ENCODE measurements at places on chromosomes 1 and 21.

DNA sequence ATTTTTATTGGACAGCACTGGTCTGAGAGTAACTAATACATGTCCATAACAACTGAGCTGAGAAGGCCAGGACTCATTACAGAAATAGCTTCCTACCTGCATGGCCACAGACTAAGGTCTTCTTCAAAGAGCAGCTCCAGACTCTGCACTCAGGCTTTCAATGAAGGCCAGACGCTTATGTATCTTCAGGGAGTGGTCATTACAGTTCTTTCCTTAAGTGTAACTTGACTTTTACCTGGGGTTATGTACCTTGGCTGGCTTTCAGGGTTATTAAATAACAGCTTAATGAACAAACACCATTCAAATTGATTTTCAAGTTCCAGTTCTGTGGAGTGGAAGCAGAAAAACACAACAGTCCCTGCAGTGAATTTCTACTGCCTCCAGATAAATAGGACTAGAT lies 23.8 kb upstream of the SLC22A15 start:
- DNase-seq, result no peak

DNA sequence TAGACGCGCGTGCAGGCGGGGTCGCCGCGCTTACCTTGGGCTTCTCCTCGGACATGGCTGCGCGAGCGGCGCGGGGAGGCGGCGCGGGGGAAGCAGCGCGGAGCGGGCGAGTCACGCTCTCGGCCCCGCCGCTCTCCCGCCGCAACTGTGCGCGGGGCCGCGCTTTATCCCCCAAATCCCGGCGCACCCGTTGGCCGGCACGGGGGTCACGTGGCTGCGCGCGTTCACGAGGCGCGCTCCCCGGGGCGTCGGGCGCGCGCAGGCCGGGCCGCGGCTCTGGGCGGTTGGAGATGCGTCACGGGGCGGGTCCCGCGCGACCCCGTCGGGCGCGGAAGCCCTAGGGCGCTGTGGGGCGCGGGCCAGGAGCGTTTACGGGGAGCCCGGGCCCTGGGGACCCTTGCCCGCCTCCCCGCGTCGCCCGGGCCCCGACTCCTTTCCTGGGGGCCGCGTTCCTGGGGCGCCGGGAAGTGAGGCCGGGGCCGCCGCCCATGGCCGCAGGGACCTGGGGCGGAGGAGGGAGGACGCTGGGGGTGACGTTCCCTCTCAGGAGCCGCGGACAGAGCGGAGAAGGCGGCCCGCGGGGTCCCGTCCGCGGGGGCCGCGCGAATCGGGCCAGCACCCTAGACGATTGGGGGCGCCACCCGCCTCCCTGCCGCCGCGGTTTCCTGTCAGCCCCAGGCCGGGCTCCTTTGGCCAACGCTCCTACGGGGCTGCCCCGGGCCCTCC lies at the start of gene SUMO3:
SUMO3 (minus strand) TSS at position 149 of the 726 bp plus-strand sequence; CDS start at position 55, 94 bp downstream.
- peak; percentile 67 for DNase-seq

GRCh38 chr21:45872902-45873301 lies 108.7 kb upstream of the COL6A1 start:
- DNase-seq, result no peak

DNA sequence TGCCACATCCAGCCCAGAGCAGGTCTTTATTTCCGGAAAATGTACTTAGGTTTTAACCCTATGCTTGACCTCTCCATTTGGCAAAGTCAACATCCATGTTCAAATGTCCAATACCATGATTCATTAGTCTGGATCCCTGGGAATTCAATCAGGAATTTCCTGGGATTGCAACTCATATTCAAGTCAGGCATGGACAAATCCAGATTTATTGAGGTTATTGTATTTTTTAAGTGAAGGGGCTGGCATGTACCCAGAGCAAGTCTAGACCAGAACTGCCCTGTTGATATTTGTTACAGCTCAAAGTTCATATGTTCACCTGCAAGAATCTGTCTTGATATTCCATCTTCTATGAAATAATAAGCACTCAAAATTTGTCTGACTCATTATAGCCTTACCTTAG lies 521.1 kb downstream of the ADGRL2 start:
- no peak for DNase-seq

GRCh38 chr1:118815909-118816308 lies 172.2 kb downstream of the TBX15 start:
- DNase-seq, result no peak

GRCh38 chr1:56916630-56917029 lies 49.2 kb downstream of the C8B start:
- no peak for DNase-seq

GRCh38 chr1:38296047-38296446 lies 249.5 kb upstream of the POU3F1 start:
- no peak for DNase-seq

GRCh38 chr1:229131243-229132105 lies 139.4 kb upstream of the RAB4A start:
- no peak for DNase-seq

- peak; percentile 82 for DNase-seq
Observed at GRCh38 chr1:204431310-204432184, 19.9 kb upstream of the PPP1R15B start.

- no peak for DNase-seq
Observed at GRCh38 chr1:227906550-227907071, 41.1 kb downstream of the WNT9A start.

Measured in dorsolateral prefrontal cortex (tissue), 122 donors.